NB4 (cell line): ENCODE measurements at places on chromosomes 3 and 15.

GRCh38 chr3:150359381-150359780, 48.7 kb upstream of the TSC22D2 start:
- no peak for DNase-seq

- no peak for DNase-seq
Observed at GRCh38 chr3:38562467-38562925, 66.4 kb downstream of the EXOG start.

- DNase-seq = no peak
Observed at GRCh38 chr3:44109771-44110361, 131.8 kb upstream of the TOPAZ1 start.

DNA sequence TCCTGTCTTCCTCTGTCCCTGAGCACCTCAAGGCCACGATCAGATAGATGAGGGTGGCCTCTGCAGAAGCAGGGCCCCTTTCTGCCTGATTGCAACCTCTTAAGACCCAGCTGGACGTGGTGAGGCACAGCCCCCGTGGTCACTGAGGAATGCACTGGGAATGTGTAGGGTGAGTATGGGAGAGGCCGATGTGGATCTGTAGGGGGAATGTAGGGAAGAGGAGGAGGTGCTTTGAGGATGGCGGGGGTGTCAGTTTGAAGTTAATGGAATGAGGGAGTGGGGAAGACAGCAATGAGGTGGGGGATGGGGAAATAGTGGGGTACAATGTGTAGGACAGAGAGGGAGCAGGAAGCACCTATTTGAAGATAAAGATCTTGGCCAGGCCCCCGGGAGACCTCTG, 785 bp upstream of the IQCF5 start:
- no peak for DNase-seq

GRCh38 chr3:170864525-170865208, 5.3 kb downstream of the RPL22L1 start:
- DNase-seq = peak; percentile 16

DNA sequence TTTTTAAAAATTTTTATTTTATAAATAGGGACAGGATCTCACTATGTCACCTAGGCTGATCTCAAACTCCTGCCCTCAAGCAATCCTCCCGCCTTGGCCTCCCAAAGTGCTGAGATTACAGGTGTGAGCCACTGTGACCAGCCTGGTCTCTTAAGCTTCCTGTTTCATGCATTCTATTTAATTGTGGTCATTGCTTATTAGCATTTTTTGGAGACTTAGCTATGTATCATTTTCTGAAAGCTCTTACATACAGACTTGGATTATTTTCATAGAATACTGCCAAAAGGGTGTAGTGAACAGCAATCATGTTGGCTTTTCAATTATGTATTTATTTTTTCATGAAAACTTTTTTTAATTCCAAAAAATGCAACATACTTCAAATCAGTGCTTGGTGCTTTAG, 51.5 kb upstream of the DCUN1D1 start:
- no peak for DNase-seq

DNA sequence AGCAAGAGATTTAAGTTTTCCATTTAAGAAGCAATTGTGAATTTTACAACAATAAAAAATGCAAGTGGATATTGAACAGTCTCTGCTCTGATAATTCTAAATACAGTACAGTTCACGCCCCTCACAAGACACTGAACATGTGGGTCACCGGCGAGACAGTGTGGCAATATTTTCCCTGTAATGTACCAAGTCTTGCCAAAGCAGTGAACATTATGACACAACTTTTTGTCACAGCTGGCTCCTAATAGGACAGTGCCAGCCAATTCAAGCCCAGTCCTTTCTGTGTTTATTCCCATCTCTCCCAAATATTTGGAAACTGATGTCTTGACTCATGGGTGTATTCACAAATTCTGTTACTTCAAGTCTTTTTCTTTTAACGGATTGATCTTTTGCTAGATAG, 62.3 kb downstream of the PPARG start:
- DNase-seq = peak; percentile 85

DNA sequence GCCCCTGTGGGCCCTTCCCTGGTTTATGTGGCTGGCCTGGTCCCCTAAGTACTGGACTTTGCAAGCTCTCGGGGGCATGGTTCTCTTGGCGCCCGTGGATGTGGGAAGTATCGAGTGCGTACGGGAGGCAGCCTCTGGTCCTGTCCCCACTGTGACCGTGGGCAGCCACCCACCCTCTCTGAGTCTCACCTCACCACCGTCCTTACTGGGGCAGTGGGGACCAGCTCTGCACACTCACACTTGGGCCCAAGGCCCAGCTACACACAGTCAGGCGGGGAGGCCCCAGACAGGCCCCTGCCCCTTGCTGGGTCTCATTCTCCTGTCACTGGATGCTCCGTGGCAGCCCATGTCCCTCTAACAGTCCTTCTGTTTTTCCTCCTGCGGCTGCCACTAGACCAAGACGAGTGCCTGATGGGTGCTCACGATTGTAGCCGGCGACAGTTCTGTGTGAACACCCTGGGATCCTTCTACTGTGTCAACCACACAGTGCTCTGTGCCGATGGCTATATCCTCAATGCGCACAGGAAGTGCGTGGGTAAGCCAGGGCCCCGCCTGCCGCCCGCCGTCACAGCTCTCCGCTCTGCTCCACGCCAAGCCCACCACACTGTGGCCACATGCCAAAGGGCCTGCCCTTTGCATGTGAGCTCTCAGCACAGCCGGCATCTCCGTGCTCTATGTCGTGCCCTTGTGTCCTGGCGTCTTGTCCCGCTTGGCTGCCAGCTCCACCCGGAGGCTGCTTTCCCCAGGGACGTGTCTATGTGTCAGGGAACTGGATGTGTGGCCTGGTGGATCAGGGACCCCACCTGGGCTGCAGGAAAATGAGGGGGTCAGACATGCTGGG, 72.7 kb downstream of the FBLN2 start:
- no peak for DNase-seq

DNA sequence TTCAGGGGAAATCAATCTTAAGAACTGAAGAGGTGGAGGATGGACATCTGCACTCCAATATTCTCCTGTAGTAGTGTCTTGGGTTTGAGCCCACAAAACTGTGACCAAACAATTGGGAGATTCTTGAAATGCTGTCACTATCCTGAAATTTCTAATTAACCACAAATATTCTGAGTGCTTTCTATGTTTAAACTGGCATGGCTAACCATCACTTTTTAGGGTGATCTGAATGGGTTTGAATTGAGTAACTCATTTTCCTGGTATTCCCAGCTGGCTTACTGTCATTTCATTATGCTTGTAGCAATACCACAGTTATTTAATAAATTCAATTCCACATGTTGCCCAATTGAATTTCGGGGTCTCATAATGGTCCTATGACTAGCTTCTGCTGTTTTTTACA, 216.9 kb upstream of the DCBLD2 start:
- DNase-seq = no peak

- no peak for DNase-seq
Observed at GRCh38 chr3:123523023-123523412, 61.8 kb downstream of the HACD2 start.

DNA sequence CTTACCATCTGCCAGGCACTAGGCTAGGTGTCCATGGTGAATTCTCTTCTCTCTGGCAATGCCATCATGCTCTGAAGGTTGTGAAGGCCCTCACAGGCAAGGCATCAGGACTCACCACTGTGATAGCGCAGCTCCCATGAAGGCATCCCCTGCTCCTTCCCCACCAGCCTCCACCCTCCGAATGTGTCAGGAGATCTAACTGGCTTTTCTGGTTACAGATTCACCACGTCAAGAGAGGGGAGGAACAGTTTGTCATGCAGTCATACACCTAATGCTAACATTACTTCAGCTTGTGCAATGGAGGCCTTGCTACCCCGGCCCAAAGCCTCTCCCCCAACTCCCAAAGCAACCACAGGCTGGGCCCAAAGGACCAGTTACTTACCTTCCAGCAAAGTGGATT, 8.9 kb upstream of the CMTM8 start:
- DNase-seq = no peak

GRCh38 chr3:161423911-161424522, 52.7 kb upstream of the SPTSSB start:
- DNase-seq = peak; percentile 43

DNA sequence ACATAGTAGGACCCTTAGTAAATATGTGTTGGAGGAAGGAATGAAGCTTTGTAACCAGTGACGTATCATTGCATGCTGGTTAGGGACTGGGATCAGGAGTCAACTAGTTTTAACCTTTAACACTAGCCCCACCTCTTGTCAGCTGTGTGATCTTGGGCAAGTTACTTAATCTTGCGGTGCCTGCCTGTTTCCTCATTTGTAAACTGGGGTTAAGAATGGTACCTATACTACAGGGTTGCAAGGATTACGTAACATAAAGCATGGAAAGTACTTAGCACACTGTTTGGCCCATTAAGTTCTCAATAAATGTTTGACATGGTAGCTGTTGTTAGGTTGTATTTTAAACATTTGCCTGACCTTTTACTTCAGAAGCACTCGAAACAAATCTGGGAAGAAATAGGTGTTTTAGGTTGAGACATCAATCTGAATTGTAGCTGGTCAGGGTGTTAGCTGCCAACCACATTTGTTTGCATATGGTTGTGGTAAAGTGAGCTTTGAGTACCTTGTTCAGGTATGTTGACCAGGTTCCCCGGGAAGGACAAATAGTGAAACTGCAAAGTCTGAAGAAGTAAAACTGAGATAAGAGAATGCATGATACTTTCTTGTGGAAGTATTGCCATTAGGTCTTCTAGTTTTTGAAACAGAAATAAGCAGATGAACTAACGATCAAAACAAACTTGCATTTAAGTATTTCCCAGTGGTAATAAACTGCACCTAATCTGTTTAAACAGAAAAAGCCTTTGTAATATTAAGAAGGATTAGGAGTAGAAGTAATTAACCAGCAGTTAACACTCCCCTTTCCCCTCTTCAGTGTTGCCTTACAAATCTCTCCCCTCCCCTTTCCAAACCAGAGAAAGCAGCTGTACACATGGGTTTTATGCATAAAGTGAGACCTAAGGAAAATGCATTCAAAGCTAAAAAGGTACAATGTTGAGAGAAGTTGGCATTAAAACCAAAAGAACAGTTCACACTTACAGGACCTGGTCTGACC, 25.8 kb upstream of the SCAANT1 start:
- peak; percentile 87 for DNase-seq

DNA sequence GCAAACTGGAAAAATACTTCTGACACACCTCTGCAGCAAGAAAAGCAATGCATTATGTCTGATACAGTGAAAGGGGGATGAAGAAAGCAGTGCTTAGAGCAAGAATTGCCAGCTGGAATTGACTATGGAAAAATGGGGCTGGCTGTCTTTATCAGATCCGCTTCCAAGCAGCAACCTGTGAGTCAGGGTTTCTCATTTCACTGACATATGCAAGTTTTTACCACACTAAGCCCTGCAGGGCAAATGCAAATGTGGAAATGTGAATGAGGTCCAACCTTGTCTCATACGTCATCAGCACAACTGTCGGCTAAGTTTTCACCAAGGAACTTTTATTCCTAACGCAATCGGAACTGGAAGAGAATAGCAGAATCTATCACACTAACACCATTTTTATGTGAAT, 172.5 kb upstream of the GADL1 start:
- no peak for DNase-seq

DNA sequence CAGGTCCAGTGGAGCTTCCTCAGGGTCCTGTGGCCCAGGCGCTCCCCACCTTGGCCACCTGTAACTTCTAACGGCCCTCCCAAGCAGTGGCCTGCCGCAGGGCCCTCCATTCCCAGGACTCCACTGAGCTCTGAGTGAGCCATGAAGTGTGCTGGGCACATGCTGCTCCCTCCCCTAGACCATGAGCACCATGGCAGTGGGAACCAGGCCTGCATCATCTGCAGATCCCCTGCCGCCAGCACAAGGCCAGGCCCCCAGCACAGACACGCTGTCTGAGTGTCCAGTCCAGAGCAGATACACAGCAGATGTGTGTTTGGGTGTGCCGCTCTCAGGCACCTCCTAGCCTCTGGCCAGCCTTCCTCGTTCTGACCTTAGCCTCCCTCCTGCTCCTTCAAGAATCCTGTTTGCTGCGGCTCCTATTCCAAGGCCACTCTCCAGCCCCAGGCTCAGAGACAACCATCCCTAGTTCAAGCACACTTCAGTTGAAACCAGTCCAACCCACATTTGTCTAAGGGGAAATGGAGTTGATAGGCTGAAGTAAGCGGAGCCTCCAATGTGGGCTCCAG, 7.0 kb upstream of the KLF15 start:
- DNase-seq = no peak

GRCh38 chr3:137988152-137988551, 21.8 kb upstream of the CLDN18 start:
- no peak for DNase-seq

DNA sequence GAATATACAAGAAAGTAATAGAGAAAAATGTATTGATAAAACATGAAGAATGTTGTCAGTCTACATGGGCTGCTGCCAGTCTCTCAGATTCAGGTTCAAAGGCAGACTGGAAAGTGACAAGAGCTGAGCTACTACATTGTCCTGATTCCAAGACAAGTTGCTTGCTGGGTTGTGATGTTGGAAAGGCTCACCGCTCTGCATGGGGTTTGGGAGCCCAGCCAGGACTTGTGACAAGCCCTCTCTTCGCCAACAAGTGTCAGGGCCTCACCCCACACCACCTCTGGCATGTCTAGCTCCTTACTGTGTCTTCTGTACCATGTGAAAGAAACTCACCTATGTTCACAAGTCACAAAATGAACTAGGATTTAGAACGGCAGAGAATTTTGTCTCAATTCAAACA, 43.0 kb upstream of the SH3GL3 start:
- DNase-seq = no peak

GRCh38 chr3:13658681-13659080, 109.8 kb downstream of the FBLN2 start:
- DNase-seq = no peak
